ENCODE measurements at places on chromosomes 12 and 14.

DNA sequence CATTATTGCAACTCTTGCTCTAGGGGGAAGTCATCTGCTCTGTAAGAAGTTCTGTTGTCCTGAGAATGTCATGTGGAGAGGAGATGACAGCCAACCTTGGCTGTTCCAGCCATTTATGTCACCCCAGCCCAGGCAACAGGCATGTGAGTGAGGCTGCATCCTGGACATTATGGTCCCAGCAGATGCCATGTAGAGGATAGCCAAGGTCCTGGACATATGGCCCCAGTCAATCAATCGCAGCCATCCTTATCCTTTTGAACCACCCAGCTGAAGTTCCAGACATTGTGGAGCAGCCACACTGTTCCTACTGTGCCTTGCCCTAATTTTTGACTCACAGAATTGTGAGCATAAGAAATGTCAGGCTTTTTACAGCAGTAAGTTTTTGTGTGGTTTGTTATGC lies 84.9 kb downstream of the AVPR1A start:
- no peak for DNase-seq

DNA sequence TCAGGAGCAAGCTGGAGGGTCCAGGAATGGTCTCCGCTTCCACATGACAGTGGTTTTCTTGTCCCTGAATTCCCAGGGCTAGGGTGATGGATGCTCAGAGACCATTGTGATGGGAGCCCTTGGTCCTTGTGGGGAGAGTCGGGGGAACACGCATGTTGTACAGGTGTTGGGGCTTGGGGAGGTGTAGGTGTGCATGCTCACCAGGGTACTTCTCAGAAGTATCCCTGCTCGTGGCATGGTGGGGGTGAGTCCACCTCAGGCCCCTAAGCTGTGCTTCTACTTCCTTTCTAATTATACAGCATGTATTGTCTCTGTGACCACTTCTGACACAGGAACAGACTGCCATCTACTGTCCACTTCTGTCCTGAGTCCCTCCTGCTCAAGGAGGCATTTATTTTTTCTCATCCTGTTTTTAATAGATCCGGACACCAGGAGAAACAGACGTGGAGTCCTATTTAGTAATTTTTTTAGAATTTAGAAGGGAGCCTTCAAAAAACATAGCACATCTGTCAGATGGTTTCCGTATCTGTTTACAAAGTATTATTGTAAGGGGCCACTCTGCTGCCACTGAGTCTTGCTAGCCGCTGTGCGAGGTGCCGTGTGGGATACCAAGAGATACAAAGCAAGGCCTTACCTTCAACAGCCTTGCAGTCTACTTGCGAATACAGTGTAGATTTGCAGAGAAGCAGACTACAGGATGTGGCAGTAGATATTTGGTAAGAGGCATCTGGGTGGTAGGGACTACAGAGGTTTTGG lies 10.5 kb downstream of the NTF3 start:
- DNase-seq, result peak; percentile 68

DNA sequence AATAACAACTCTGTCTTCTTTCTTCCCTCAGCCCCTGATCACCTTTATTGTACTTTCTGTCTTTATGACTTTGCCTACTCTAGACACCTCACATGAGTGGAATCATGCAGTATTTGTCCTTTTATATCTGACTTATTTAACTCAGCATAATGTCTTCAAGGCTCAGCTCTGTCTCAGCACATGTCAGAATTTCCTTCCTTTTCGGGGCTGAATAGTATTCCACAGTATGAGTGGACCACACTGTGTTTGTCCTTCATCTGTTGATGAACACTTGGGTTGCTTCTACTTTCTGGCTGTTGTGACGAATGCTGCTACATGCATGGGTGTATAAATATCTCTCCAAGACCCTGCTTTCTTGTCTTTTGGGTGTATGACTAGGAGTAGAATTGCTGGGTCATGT lies 117.6 kb downstream of the KIF26A start:
- no peak for DNase-seq

DNA sequence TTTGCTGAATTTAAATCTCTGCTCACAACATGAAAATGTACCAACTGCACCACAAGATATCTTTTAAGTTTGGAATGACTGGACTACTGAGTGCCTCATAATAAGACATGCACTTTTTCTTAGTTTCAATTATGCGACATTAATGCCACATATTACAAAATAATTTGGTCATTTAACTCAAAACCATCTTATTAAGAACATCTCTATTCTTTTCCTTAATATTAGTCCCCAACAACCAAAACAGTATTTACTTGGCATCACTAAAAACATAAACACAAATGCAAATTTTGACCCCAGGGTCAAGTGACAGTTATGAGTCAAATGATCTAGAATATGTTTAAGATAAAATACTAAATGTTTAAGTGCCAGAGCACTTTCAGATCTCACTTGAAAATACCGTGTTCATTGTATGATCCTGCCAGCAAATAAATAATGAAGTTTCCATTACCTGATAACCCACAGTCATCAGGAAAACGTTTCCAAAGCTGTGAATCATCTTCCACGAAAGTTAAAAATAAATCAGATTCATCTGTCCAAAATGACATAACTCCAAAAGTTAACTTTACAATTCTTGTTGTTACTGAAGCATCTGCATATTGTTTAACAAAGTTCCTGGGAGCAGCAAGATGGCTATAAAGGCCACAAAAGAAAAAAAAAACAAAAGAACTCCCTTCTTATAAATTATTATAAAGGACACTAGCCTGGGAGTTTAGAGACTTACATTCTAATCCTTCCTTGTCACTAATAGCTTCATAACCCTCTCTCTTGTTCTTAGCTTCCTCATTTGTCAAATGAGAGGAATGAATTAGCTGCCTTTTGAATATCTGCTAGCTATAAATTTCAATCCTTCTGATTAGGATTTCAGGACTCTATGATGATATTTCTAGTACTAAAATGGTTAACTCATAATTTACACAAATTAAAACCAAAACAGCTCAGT lies 30.5 kb upstream of the AP4S1 start:
- no peak for DNase-seq

DNA sequence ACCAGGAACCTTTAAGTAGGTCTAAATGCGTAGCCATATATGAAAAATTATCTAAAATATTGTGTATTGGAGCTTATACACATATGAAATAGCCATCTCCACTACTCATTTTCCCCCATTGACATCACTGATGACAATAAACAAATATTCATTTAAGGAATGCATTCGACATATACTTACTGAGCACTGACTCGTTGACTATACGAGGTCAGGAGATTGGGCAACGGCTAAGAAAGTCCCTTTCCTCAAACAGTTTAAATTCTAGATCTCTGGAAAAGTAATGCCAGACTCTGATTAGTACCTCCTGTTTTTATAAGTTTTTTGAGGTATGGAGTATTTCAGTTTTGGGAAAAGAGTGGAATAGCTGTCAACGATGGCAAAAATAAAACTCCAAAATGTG lies 139.4 kb upstream of the DIO2 start:
- DNase-seq, result no peak

DNA sequence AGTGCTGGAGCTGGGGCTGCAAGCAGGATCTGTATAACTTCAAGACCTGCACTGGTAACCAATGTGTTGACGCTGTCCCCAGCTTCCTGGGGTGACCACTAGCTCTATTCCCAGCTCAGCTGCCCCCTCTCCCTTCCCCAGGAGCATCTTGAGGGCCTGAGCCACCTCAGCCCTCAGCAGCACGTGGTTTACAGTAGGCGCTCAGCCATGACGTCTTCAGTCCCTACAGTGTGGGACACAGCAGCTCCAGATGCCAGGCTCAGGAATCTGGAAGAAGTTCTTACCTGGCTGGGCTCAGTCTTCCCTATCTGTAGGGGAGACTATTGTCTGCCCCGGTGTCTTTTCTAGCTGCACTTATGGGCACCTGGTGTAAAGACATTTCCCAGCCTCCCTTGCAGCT lies 8.6 kb downstream of the SDS start:
- no peak for DNase-seq

- DNase-seq, result no peak
Observed at GRCh38 chr14:97276573-97276972, 479.4 kb downstream of the VRK1 start.

DNA sequence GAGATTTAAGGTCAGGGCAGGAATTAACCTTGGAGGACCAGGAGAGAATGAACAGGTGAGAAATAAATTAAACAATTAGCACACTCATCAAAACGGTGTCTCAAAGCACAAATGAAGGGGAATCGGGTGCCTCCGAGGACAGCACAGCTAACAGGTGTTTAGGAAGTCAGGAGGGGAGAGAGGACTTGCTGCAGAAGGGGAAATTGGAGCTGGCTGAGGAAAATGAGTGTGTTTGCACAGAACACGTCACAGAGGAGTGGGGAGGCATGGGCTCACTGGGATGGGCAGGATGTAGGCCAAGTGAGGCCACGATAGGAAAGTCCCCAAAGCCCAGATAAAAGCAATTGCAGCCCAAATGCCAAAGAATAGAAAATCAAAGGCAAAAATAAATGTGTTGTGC lies 121.7 kb downstream of the ZNF664 start:
- DNase-seq, result peak; percentile 69

DNA sequence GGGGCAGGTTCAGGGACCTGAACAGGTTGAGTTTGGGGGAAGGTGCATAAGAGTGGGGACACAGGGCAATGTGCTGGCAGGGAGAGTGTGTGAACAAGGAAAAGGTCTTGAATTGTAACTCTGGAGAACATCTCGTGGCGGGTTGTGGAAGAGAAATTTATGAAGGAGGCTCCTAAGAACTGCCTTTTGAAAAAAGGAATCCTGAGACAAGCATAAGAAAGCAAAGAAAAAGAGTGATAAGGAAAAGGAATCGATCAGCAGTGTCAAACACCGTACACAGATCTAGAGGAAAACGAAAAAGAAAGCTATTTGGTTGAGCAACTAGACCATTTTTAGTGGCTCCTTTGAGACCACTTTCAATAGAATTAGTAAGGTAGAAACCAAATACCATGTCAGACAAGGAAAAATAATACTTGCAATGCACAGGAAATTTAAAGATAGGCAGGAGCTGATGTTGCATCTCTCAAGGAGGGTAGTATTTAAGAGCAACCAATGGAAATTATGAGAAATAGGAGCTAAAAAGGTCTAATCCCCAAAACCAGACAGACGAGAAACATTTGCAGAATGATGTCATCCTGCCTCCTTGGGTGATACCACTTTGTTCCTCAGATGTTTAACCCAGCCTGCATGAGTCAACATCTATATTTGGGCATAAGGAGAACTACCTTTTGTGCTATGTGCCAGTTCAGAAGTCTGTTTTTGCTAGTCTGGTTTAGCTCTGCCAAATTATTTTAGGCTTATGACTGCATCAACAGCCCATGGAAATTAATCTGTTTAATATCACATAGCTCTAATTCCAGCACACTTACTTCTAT lies 64.5 kb upstream of the STK38L start:
- DNase-seq, result no peak

DNA sequence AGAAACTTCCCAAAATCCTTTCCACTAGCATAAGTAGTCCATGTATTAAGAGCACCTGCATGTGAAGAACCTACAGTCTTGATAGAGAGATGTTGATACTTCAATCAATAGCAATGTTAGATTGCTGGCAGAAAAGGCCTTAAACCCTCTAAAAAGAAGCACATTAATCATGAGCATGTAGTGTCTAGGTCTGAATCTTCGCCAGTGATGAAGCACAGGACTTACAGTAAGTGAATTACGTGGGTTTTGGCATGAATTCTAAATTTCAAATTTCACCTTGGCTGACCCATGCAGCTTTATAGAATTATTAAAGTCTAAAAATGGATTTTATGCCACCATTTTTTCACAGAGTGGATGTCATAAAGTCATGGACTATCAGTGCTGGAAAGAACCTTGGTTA lies 791.6 kb upstream of the NOVA1 start:
- no peak for DNase-seq

DNA sequence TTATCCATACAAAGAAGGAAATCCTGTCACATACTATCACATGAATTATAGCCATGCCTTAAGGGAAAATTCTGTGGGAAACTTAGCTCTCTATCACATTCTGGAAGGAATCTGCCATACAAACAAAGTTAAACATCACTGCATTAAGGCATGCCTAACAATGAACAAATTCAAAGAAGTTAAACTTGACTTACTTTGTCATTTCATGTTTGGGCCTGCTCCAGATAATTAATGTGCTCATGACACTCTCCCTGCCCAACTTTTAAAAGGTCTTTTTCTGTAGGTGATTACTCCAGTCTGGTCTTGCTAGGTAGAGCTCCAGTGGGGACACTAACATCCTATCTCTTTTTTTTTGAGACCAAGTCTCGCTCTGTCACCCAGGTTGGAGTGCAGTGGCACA lies 230.5 kb downstream of the AEBP2 start:
- DNase-seq, result no peak

DNA sequence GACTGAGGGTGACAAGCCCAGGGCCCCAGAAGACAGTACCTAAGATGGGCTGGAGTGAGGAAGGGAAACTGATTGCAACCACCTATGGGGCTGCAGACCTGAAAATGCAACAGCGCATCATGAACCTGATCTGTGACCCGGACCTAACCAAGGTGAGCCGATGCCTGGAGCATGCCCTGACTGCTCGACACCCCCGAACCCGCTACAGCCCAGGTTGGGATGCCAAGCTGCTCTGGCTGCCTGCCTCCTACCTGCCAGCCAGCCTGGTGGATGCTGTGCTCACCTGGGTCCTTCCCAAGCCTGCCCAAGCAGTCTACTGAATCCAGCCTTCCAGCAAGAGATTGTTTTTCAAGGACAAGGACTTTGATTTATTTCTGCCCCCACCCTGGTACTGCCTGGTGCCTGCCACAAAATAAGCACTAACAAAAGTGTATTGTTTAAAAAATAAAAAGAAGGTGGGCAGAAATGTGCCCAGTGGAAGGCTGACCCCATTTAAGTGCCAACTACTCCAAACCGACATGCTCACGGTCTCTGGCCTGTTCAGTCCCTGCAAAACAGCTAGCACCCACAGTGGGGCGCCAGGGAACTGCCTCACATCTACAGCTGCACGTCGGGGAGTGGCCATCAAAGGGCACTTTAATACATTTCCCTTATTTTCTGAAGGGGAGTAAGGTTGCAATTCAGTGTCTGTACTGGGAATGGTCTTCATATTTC lies 4.2 kb downstream of the RDH5 start:
- DNase-seq, result peak; percentile 55

DNA sequence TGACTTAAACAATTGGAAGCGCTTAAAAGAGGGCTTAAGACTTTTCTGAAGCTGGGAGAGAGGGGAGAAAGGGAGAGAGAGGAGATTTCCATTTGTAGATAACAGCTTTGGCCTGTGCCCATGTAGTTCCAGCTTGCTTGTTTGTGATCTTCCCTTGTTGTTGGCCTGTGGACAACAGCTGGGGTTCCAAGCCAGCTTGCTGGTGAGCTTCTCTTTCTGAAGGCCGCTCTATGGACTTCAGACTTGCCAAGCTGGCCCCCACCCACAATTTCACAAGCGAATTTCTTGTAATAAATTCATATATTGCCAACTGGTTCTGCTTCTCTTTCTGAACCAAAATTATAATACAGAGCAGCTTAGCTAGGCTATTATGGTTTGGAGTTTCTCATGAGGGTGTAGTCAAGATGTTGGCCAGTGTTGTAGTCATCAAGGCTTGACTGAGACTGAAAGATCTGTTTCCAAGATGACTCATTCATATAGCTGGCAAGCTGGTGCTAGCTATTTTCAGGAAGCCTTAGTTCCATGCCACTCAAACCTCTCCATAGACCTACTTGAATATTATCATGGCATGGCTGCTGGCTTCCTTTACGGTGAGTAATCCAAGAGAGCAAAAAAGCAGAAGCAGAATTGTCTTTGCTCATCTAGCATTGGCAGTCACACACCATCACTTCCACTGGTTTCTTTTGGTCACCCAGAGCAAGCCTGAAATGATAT lies 89.4 kb downstream of the ATP23 start:
- DNase-seq, result no peak

All from NCI-H1417 (cell line).